ENCODE measurements at places on chromosomes 2 and 18. TPM values are rescaled to one million over a fixed set of nuclear protein-coding genes. Genes with fewer than 3 reads are reported as not detected.

The HOXD13 gene
- not detected for total RNA-seq

The RSAD2 gene
- 0.13 TPM for total RNA-seq

The SLC40A1 gene
- total RNA-seq = 34.2 TPM

The CD8B2 gene
- not detected for total RNA-seq

The C18orf63 gene
- total RNA-seq = not detected

The STARD7 gene
- 249 TPM for total RNA-seq

The ITGA4 gene
- 3.7 TPM for total RNA-seq

The ATG16L1 gene
- total RNA-seq = 43.1 TPM

The DSC2 gene
- total RNA-seq = 0.14 TPM

The SAG gene
- not detected for total RNA-seq

The DLGAP1 gene
- total RNA-seq = 0.27 TPM

The PLCD4 gene
- total RNA-seq = 0.79 TPM

The NFE2L2 gene
- total RNA-seq = 98.3 TPM

The AKAIN1 gene
- not detected for total RNA-seq
